Cardiac muscle cell (in vitro differentiated cells and primary cell): ENCODE measurements at places on chromosomes 3 and 15. TPM values are rescaled to one million over a fixed set of nuclear protein-coding genes. Genes with fewer than 3 reads are reported as not detected.

CLEC3B gene
- 1.3 TPM in 1 of 2 replicates, not detected in the other for total RNA-seq

GOLIM4 gene
- 149 and 210 TPM in 2 replicates for total RNA-seq

ELL3 gene
- total RNA-seq, result 2.6 and 4.3 TPM in 2 replicates

TRPM1 gene
- not detected in 2 replicates for total RNA-seq

CLK3 gene
- 193 and 319 TPM in 2 replicates for total RNA-seq

FGF12 gene
- total RNA-seq, result 1.1 and 1.2 TPM in 2 replicates

PRR20G gene
- not detected in 2 replicates for total RNA-seq

IQCF5 gene
- total RNA-seq, result not detected in 2 replicates

TRIP4 gene
- total RNA-seq, result 7.8 and 14.3 TPM in 2 replicates

TTLL13 gene
- 0.21 TPM in 2 replicates for total RNA-seq

ACAA1 gene
- 62.8 and 63.1 TPM in 2 replicates for total RNA-seq

OXTR gene
- 0.49 and 1.9 TPM in 2 replicates for total RNA-seq

GP9 gene
- not detected in 2 replicates for total RNA-seq

DISP2 gene
- total RNA-seq, result 0.15 and 0.21 TPM in 2 replicates

HRH1 gene
- total RNA-seq, result not detected in 2 replicates

DNA sequence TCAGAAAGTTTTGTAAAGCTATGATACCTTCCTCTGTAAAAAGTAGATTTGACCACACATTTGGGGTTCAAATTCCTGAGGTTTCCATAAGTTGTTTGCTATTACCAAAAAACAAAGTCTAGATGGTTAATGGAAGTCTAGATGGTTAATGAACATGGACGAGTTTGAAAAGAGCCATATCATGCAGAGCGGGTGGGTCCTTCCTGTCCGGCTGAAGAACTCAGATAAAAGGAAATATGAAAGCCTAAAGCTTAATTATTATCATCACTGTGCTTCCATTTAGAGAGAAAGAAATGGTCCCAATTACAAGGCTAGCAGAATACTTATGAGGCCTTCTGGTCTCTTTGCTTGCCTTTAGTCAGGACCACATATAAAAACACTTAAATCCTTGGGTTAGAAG, 132.1 kb upstream of the SATB1 start:
- DNase-seq, result no peak
- no peaks in the 10 kb centered on the region for H3K27me3 ChIP-seq
- H3K4me3 ChIP-seq, result no peak overlapping the region
- H3K36me3 ChIP-seq, result no peaks in the 10 kb centered on the region
- H3K4me1 ChIP-seq, result no peaks in the 10 kb centered on the region

- DNase-seq, result peak; percentile 64
- H3K4me3 ChIP-seq, result peak overlapping the region; percentile 87
- H3K27me3 ChIP-seq, result peaks cover 42% of the 10 kb centered on the region
Measured at GRCh38 chr15:93071469-93071936, 17.5 kb downstream of the RGMA start.

DNA sequence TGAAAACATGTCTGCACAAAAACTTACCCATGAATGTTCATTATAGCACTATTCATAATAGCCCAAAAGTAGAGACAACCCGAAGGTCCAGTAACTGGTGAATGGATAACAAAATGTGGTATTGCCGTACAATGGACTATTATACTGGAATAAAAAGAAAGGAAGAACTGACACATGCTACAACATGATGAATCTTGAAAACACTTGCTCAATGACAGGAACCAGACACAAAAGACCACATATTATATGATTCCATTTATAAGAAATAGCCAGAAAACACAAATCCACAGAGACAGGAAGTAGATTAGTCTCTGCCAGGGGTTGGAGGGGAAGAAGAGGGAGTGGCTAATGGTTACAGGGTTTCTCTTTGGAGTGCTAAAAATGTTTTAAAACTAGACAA, 18.3 kb downstream of the SHC4 start:
- DNase-seq, result no peak
- H3K36me3 ChIP-seq, result no peaks in the 10 kb centered on the region
- peaks cover 9% of the 10 kb centered on the region for H3K4me1 ChIP-seq
- H3K27ac ChIP-seq, result no peak overlapping the region

GRCh38 chr3:13452490-13453335, 27.4 kb upstream of the HDAC11 start:
- H3K4me1 ChIP-seq, result no peaks in the 10 kb centered on the region
- H3K27ac ChIP-seq, result no peak overlapping the region
- H3K4me3 ChIP-seq, result no peak overlapping the region
- peak; percentile 61 for DNase-seq
- no peaks in the 10 kb centered on the region for H3K36me3 ChIP-seq

DNA sequence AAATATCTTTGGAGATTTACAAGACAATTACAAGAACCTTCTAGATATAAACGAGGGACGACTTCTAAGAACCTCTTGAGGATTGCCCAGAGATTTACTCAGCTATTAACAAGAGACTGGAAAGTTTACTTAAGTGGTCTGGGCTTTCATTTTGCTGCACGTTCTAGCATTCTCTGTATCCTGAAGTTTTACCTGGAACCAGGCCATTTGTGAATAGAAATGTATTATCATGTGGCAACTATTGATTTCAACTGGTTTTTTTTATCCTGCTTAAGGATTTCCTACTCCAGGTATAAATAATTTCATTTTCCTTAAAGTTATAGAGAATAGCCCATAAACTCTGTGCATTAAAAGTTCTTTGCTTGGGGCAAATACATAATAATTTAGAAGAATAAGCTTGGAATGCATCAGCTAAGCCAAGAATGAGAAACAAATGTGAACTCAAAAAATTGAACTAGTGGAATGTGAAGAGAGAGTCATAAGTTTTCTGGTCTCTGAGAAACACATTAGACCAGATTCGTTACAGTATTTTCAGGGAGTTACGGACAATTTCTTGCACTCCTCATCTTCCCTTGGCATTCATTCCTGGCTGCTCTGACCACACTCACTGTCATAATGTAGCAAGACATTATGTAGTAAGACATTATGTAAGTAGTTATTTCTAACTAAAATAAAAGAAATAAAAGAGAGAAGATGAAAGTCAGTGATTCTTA, 1.3 kb downstream of the AQP9 start:
- H3K36me3 ChIP-seq, result no peaks in the 10 kb centered on the region
- no peak overlapping the region for H3K4me3 ChIP-seq
- peaks cover 10% of the 10 kb centered on the region for H3K4me1 ChIP-seq
- DNase-seq, result no peak

- no peak overlapping the region for H3K4me3 ChIP-seq
- H3K27ac ChIP-seq, result no peak overlapping the region
- H3K4me1 ChIP-seq, result no peaks in the 10 kb centered on the region
Measured at GRCh38 chr3:117306299-117306698, 596.7 kb downstream of the TUSC7 start.

GRCh38 chr15:23645371-23646164, 2.1 kb downstream of the MAGEL2 start:
- DNase-seq, result no peak
- H3K36me3 ChIP-seq, result no peaks in the 10 kb centered on the region
- no peaks in the 10 kb centered on the region for H3K4me1 ChIP-seq

DNA sequence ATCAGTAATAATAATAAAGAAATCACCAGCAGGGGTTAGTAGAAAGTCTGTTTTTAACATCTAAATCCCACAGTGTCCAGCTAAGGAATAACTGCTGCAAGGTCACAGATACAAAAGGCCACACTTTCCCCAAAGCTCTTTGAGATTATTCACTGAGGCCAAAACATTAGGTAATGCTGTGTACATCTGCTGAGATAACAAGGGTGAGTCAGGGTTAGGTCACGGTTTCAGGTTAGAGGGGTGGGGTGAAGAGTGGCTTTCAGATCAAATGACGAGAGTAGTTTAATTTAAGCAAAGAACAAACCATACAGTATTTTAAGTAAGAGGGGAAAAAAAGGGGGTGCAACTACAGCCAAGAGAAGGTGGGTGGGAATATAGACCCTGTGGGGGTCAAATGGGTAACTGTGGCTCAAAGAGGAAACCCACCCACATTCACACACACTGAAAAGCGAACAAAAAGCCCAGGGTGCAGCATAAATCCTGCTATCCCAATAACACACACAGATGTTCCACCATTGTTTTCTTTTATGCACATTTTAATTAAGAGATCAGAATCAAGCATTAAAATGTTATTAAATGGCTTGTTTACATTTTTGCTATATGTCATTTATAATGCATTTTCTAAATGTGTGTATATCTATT, 412.9 kb downstream of the TIGIT start:
- DNase-seq, result peak; percentile 39
- no peaks in the 10 kb centered on the region for H3K36me3 ChIP-seq
- H3K27me3 ChIP-seq, result no peaks in the 10 kb centered on the region
- H3K27ac ChIP-seq, result no peak overlapping the region

DNA sequence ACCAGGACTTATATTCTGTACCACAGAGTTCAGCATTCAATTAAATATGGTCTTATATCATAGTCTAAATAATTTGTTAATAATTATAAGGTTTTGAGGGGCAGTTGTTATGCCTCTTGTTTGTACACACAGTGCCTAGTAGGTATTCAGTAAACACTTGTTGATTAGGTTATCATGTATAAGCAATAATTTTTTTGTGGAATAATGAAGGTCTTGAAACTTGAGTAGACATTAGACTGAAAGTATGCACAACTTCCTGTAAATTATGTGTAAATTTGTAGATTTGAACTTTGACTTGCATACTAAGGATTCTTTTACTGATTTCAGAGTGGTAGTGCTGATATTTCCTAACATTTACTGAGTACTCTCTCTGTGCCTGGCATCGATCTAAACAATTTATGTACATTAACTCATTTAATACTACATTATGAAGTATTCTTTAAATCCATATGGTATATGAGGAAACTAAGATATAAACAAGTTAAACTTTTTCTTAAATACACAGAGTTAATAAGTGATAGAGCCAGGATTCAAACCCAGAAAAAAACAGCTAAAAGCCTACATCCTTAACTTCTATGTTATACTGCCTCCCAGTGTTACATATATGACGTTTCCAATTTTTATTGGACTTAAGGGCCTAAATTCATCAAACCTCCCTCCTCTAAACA, 65.1 kb downstream of the GLCE start:
- peak; percentile 18 for DNase-seq
- H3K36me3 ChIP-seq, result no peaks in the 10 kb centered on the region
- no peak overlapping the region for H3K27ac ChIP-seq
- H3K4me3 ChIP-seq, result no peak overlapping the region

DNA sequence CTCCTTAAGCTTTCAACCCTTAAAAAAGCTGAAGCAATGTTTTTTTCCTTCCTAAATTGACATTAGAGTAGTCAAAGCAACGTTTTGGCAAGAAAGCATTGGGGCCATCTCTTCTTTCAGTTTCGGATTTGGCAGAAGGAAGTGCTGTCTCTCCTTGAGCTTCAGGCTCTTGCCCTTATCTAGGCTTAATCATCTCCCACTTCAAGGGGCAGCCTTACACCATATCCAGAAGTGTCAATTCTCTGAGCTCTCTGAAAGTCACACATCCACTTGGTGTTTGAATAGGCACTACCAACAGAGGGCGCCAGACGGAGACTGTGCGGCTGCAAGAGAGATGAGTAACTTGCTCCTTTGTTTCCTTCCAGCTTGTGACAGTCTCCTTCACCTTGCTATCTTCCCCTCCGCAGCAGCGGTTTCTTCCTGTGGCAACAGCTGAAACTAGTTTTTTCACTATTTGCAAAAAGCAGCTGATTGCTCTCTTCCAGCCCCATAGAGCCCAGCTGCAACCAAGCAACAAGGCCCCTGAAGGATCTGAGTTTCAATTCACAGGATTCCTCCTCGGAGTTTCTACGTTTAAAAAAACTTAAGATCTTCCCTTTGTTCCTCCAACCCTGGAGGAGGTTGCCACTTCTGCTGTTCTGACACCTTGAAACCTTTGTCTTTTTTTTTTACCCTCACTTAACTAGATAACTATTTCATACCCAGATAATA, 147.0 kb upstream of the SLCO3A1 start:
- no peak overlapping the region for H3K27ac ChIP-seq
- H3K27me3 ChIP-seq, result no peaks in the 10 kb centered on the region
- H3K36me3 ChIP-seq, result no peaks in the 10 kb centered on the region
- peak; percentile 81 for DNase-seq
- no peaks in the 10 kb centered on the region for H3K4me1 ChIP-seq

DNA sequence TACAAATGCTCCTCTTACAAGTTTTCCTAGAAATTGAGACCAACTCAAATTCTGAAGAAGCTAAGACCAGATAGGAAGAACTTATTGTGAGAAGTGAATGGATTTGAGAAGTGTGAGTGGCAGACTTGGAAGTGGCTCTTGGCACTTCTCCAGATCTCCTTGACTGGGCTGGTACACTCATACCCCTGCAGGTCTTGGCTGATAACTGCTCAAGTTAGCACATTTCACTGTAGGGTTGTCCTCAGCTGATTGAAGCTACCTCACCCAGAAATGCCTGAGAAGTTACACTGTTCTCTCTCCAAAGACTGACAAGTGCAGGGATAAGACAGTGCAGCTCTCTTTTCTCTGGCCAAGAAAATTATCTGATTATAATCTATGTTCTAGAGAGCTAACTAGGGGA, 16.5 kb upstream of the CLDN1 start:
- H3K27me3 ChIP-seq, result no peaks in the 10 kb centered on the region
- no peaks in the 10 kb centered on the region for H3K36me3 ChIP-seq
- H3K4me3 ChIP-seq, result no peak overlapping the region

DNA sequence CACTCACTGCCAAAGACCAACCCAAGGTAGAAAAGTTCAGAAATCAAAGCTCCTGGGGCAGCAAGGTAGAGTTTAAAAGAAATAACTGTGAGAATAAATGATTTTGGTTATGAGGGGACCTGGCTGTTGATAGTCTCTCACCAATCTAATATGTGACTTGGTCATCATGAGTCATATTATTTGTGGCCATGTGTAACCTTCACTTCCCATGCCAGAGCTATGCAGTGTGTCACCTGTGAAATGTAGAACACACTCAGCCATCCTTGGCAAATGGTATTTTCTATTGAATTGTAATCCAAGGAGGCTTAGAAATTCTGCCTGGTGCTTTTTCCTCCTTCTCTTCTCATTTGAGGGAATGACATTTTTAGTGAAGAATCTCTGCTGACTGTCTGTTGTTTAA, 184.2 kb upstream of the STAC start:
- H3K4me1 ChIP-seq, result no peaks in the 10 kb centered on the region
- H3K27ac ChIP-seq, result no peak overlapping the region
- no peak for DNase-seq
- no peaks in the 10 kb centered on the region for H3K36me3 ChIP-seq
- H3K4me3 ChIP-seq, result no peak overlapping the region

- no peaks in the 10 kb centered on the region for H3K27me3 ChIP-seq
- H3K4me3 ChIP-seq, result no peak overlapping the region
- no peak overlapping the region for H3K27ac ChIP-seq
- H3K36me3 ChIP-seq, result no peaks in the 10 kb centered on the region
Measured at GRCh38 chr3:177133860-177134815, 63.1 kb downstream of the TBL1XR1 start.

GRCh38 chr3:171349392-171349791, 110.8 kb downstream of the TNIK start:
- no peaks in the 10 kb centered on the region for H3K27me3 ChIP-seq
- peak overlapping the region; percentile 26 for H3K27ac ChIP-seq
- DNase-seq, result no peak

DNA sequence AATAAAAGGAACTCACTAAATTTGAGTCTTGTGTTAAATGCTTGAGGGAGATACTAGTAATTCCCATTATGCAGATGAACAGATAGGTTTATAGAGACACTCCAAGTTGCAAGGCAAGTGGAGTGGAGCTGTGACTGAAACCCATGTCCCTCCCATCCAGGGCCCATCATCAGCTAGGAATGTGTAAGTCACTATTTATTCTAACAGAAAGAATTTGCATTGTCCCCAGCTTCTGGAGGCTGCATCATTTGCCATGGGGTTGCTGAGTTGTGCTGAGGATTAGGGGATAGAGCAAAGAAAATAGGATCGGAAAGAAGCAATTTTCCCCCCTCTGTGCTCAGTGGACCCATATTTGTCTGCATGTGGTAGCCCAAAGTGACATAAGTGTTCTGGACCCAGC, 197.4 kb upstream of the RGMA start:
- H3K4me1 ChIP-seq, result no peaks in the 10 kb centered on the region
- H3K4me3 ChIP-seq, result no peak overlapping the region
- peaks cover 18% of the 10 kb centered on the region for H3K27me3 ChIP-seq
- no peak for DNase-seq
- H3K27ac ChIP-seq, result no peak overlapping the region
- H3K36me3 ChIP-seq, result no peaks in the 10 kb centered on the region
